ENCODE measurements at places on chromosomes 5 and 9.

GRCh38 chr5:109089191-109089590 lies 320.6 kb downstream of the PJA2 start:
- no peak for DNase-seq

GRCh38 chr9:76463211-76463610 lies 4.2 kb downstream of the GCNT1 start:
- DNase-seq = no peak

- no peak for DNase-seq
These were observed 103.9 kb downstream of the ST8SIA4 start for GRCh38 chr5:100799166-100799565.

DNA sequence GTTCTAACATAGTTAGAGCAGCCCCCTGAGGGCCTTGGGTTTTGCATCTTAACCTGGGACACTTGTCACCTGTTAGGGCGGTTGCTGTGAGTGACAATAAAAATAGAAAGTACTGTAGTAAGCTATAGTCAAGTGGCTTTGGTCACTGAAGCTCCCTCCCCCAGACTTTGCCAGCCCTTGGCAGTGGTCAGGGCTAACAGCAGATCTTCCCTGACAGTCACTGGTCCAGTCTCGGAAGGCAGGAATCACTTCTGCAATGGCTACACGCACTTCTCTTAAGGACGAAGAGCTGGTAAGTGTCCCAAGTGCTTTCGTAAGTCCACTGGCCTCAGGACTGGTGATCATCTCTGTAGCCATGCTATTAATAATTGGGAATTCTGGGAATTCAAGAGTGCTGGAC lies 115.0 kb upstream of the RUSC2 start:
- DNase-seq = no peak

DNA sequence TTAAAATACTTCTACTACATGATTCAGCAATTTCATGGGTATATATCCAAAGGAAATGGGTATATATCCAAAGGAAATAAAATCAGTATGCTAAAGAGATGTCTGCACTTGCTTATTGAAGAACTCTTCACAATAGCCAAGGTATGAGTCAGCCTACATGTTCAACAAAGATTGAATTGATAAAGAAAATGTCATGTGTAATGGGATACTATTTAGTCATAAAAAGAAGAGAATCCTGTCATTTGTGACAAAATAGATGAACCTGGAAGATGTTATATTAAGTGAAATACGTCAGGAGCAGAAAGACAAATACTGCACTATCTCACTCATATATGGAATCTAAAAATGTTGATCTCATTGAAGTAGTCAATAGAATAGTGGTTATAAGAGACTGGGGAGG lies 944.5 kb upstream of the CTNND2 start:
- no peak for DNase-seq

Measured in stimulated activated CD8-positive, alpha-beta memory T cell treated with anti-CD3 and anti-CD28 coated beads, Interleukin-4, amount 100 ng/mL, for 1 hour (primary cell).